ENCODE measurements at places on chromosomes 11 and 22.

DNA sequence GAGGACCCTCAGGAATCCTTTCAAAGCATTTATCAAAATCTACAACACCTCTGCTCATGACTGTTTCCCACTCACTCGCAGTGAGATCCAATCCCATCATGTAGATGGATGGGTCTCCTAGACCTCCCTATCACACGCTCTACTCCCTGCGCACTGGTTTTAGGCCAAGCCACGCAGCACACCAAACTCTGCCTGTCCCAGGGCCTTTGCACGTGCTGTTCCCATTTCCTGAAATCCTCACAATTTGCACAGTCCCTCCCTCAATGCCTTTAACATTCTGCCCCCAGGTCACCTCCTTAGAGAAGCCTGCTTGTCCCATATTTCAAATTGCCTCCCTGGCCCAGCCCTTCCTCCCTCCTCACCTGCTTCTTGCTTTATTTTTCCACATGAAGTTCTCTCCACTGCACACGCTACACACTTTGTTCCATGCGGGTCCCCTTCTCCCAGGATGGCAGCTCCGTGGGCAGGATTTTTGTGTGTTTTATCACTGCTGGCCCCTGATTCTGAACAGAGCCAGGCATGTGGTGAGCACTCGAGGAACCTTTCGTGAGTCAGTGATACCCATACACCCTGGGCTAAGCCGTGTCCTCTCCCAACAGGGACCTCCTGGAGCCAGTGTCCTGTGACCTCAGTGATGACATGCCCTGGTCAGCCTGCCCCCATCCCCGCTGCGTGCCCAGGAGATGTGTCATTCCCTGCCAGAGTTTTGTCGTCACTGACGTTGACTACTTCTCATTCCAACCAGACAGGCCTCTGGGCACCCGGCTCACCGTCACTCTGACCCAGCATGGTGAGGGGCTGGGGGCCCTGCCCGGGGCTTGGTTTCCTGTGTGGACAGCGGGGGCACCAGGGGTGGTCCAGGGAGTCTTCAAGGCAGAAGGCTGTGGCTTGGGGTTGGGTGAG is 12.2 kb downstream of the CSF2RB start:
- DNase-seq: no peak

DNA sequence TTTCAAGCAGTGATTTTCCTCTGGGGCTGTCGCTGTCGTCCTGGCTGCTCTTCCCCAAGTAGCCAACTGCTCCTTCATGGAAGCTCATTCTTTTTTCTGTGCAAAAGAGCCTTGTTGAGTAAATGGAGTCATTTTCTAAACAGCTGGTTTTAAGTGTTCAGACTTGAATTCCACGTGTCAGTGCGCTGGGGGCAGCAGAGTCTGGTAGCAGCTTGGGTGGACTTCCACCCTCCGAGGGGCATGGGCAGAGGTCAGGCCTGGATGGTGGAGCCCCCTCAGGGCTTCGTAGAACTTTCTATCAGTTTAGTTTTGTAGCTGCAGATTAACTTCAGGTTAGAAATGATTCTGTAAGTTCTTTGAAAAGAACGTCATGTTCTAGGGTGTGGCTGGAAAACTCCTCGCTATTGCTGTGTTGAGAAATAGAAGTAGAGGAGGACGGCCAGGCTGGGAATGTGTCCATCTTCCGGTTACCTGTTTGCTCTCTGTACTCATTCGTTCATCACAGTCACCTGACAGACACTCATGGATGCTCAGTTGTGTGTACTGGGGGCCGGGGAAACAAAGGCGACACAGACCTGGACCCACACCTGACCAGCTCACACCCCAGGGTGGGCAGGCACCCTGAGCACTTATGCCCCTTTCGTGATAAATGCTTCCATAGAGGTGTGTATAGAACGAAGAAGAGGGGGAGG is 270.7 kb downstream of the TBC1D22A start:
- DNase-seq: no peak

DNA sequence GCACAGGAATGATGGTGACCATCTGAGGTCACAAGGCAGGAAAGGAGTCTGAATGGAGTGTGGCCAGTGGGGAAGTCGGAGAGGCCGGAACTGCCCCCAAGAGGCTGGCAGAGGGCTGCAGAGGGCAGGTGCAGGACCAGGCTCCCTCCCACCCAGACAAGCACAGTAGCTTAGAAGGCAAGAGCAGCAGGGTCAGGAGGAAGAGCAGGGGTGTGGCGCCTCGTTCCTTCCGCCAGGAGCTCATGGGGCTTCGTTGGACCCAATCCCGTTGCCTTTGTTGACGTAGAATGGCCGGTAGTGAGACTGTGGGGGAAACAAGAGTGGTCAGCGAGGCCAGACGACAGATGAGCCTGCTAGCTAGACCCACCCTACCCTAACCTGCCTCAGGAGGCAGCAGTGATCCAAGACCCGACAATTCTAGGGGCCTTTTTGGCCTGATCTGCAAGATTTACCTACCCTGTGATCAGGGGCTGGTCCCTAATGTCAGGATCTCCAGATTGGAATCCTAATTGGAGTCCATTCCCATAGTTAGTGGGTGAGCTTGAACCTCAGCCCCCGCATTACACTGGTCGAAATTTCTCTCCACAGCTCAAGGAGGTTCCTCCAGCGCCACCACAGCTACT is 25.6 kb downstream of the TRIM29 start:
- no peak for DNase-seq

- no peak for DNase-seq
Measured at GRCh38 chr11:77126861-77127234, 1.2 kb upstream of the MYO7A start.

GRCh38 chr11:56967726-56968125 is 21.0 kb upstream of the OR5AK2 start:
- DNase-seq: no peak

DNA sequence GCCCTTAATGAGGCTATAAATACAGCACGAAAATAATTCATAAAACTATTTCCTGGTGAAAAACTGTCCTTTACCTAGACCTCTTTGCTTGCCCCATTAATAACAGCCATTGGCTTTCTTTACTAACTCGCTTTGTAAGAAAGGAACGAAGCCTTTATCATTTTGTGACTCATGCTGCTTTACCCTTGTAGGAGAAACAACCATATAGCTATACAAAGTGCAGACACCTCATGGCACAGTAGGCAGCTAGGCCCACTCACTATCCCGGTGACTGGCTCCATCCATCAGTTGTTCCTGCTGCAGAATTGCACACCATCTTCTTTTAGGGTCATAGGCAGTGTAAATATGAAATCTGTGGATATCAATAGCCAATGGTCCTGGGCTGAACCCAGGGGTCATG is 85.8 kb downstream of the LDLRAD3 start:
- DNase-seq: no peak

GRCh38 chr11:120646206-120646605 is 134.7 kb downstream of the GRIK4 start:
- DNase-seq: no peak

- no peak for DNase-seq
Measured at GRCh38 chr11:130167146-130167545, 7.6 kb downstream of the ST14 start.

DNA sequence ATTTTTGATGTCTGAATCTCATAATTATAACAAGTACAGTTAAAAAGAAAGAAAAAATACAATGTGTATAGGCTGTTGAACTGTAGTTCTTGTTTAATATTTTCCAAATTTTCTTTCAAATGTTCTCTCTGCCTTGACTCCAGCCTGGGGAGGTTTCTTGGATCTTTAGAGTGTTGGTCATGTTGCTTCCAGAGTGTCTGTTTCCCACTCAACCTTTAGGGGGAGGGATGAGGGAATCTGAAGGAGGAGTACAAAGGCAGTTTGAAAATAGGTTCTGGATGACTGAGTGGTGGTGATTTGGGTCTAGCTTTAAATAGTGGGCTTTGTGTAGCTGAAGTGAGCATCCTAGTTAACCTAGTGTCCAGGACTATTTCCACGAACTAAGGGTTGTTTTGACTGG is 2.0 kb downstream of the CTNND1 start:
- DNase-seq: peak; percentile 9

- no peak for DNase-seq
Measured at GRCh38 chr11:19018901-19019300, 41.6 kb downstream of the MRGPRX2 start.

GRCh38 chr22:48705917-48706605 is 1121.6 kb downstream of the BRD1 start:
- DNase-seq: no peak

- DNase-seq: no peak
Measured at GRCh38 chr22:50047346-50047745, 10.8 kb downstream of the TTLL8 start.

- peak; percentile 38 for DNase-seq
Measured at GRCh38 chr11:12893787-12894672, 115.1 kb upstream of the RASSF10 start.

GRCh38 chr11:39772525-39773137 is 1686.8 kb downstream of the LRRC4C start:
- DNase-seq: no peak

- DNase-seq: no peak
Measured at GRCh38 chr11:8754241-8754640, 71.6 kb downstream of the RPL27A start.

All from NCI-H2029 (cell line).